Inflammatory macrophage (primary cell): ENCODE measurements at places on chromosomes 7 and 10.

DNA sequence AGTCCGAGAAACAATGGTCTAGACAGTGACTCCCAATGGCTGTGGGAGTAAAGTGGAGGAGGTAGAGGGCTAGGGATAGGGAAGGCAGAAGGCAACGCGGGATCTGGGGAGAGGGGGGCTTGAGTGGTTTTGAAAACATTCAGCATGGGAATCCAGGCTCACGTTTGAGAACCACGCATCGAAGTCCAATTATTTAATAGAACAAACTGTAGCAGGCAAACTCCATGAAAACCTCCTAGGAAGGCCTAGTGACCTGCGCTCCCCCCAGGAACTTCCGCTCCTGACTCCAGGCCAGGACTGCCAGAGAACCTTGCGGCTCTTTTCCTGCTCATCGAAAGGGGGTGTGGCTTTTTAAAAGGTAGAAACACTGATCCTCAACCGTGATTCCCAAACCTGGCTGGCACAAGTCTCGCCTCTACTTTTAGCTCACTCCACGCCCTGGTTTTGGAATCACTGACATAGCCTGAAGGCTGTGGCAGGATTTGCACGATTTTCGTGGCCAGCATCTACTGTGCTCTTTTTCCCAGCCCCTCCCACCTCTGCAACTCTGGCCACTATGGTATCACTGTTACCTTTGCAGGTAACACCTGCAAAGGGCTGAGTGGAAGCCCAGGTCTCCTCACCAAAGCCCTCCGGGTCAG is 43.4 kb downstream of the MYOF start:
- no peak for DNase-seq

- no peak for DNase-seq
These were observed 605.6 kb upstream of the TEX47 start for GRCh38 chr7:89401099-89401498.

- no peak for DNase-seq
These were observed 16.1 kb upstream of the ZC3HAV1 start for GRCh38 chr7:139125657-139126056.

DNA sequence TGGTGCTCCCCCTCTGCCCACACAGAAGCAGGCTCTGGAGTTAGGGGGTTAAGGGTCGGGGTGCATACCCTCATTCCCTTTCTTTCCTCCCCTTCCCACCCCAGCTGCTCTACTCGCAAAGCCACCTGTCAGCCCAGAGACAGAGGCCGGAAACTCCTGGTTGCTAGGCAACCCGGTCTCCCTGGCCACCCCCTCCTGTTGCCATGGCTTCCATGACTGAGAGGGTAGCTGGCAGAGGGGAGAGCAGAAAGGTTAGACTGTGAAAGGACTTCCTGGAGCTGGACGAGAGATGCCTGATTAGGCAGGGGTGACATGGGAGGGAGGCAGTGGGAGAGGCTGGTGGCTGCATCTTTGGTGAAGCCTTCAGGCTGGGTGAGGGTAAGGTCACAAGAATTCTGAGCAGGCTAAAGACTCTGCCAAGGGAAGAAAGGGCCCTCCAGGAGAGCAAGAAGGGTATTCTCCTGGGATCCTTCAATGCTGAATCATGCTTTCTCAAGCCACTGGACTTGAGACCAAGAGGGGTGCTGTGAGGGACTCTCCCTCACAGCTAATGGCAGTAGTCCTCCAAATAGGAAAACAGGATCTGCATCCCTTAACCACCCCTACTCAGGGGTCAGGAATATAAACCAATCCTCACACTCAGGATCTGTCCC is 5.4 kb downstream of the PSD start:
- DNase-seq = no peak

- DNase-seq = no peak
These were observed 6.0 kb downstream of the WIPF3 start for GRCh38 chr7:29812185-29812876.

GRCh38 chr10:70255329-70256299 is 22.4 kb upstream of the PPA1 start:
- DNase-seq = peak; percentile 10
